ENCODE measurements at places on chromosomes 5 and 9.

DNA sequence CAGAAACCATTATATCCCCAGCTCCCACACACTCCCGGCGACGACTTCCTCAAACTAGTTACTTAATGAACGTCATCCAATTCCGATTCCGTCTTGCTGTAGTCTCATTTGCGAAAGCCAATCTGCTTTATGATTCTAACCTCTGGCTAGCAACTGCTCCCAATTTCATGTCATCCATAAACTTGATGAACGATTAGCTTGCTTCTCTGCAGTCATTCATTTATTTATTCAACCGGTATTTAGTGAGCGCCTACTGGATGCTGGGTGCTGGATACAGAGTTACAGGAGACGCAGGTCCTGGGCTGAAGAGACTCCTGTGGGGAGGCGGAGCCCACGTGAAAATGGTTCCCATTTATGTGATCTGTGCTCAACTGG lies 46.2 kb downstream of the TSPAN17 start:
- DNase-seq: no peak

DNA sequence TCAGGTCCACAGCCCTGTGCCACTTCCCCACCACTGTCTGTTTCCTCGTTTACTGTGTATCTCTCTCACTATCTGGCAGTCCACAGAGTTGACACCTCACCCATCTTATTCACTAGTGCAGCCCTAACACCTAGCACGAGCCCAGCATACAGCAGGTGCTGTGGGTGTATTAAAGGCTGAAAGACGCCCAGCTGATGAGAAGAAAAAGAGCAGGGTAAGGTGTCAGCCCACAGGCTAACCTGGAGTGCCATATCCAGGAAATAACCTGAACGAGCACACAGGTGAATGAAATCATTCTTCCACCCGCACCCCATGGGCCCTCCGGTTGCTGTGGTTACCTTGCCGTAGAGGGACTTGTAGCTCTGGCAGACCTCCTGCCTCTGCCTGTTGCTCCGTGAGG lies 18.6 kb downstream of the ANXA6 start:
- DNase-seq: no peak

- DNase-seq: no peak
Observed at GRCh38 chr5:168920019-168920810, 341.0 kb upstream of the PANK3 start.

- DNase-seq: peak; percentile 24
Observed at GRCh38 chr9:29456940-29457339, 1883.7 kb upstream of the C9orf72 start.

DNA sequence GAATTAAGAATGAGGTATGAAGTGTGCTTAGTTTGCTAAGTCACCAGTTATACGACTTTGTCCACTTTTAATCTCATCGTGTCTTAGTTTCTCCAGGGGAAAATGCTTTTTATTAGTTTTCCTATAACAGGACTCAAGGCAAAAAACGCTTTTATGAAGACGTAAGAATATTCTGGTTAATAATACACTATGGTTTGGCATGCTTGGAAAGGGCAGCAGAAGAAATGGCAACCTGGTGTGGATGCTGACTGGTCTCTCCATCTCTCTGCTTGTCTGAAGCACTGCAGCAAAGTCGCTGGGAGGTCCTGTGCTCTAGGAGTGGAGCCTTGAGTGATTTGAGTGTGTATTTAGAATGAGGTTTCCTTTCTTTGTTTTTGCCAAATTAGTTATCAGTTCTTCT lies 78.8 kb downstream of the ZSWIM6 start:
- no peak for DNase-seq

GRCh38 chr5:61332851-61333320 lies 828 bp downstream of the ZSWIM6 start:
- no peak for DNase-seq

DNA sequence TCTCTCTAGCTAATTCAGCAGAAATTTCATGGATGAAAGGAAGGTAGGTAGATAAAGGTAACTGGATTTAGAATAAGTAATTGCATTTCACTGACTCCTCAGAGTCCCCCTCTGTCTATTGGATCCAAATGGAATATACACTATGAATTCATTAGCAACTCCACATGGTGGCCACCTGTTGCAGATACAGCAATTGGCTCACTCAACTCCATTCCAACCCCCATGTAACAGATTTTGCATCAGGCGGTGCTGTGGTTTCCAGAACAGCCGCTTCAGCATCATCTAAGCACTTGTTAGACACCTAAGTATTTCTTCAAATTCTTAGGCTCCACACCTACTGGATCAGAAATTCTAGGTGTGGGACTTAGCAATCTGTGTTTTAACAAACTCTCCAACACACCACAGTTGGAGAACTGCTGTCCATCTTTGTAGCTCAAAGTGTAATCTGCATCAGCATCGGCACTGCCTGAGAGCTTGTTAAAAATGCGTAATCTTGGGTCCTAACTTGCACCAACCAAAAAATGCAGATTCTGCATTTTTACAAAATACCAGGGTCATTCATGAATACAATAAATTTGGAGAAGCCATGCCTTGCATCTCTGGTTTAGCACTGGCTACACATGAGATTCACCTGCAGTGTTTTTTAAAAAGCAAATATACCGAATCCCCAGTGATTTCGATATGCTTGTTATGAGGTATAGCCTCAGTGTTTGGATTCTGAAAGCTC lies 413.8 kb upstream of the CD180 start:
- DNase-seq: no peak

DNA sequence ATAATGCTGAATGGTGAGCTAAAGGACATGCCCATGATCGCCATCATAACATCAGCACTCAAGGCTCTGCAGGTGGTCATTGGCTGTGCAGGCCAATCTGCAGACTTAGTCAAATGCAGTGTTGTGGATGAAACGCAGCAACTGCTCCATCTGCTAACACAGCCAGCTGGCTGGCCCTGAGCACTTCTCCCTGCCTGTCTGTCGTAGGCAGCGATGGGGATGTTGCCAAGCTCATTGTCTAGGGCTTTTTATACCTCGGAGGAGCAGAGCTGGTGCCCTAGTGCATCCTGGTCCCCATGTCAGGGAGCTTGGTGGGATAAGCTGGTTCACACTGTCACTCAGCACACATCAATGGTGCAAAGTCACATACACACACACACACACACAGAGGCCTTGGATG lies 189.4 kb downstream of the TENT4A start:
- DNase-seq: no peak

DNA sequence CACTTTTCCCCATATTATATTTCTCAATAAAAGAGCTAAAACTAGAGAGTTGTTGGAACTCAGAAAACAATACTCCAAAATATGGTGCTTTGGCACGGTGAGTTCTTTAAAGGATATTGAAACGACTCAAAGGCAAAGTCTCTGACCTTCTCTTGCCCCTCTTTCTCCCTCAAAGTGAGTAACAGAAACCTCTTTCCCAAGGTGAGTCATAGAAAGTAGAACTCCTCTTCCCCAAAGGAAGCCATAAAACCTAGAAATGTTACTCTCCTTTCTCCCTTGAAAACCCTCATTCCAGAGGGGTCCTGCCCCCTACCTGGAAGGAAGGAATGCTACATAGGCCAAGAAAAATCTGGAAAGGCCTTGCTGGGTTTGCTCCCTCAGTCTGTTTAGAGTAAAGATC lies 47.5 kb downstream of the RAPGEF6 start:
- no peak for DNase-seq

DNA sequence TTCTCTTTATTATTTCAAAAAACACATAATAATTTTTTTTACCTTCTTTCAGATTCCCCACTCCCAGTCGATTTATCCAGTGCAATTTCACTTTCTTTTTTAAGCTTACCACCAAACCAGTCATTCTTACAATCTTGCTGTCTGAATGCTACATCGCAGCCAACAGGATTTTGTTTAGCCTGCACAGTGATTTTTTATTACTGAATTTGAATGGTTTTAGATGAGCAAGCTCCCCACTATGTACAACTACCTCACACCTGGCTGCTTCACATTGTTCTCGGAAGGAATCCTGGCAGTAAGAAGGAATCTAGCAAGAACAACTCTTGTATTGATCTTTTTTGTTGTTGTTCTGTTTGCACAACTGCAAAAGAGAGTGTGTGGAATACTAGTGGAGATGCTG lies 668.1 kb upstream of the WWC1 start:
- DNase-seq: no peak

DNA sequence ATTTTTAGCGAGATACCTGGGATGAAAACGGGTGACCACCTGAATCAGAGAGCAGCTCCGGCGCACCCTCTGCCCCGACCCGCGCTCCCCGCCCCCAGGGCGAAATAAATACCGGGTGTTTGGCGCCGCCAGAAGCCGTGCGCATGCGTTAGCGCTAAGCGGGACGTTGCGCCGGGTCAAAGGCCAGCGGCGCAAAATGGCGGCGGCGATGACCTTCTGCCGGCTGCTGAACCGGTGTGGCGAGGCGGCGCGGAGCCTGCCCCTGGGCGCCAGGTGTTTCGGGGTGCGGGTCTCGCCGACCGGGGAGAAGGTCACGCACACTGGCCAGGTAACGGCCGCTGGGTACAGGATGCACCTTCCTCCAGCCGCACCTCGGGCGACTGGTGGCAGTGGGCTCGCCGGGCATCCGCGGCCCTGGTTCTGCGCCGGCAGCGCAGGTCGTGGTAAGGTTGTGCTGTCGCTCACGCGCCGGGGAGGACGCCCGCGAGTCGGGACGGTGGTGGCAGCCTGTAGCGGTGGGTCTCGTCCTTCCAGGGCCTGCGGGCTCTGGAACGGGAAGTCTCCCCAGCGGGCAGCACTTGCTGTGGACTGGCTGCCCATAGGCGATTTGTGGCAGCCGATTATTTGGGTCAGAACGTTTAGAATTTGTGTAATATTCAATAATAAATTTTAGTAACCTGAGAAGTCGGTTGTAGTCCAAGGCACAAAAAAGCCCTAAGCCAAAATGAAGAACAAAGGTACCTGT lies at the start of gene NDUFS6:
NDUFS6 (plus strand) TSS at position 186 of the 745 bp plus-strand sequence; CDS start at position 197, 11 bp downstream.
- peak; percentile 31 for DNase-seq

GRCh38 chr5:172102913-172103626 lies 85.0 kb downstream of the STK10 start:
- DNase-seq: peak; percentile 86

DNA sequence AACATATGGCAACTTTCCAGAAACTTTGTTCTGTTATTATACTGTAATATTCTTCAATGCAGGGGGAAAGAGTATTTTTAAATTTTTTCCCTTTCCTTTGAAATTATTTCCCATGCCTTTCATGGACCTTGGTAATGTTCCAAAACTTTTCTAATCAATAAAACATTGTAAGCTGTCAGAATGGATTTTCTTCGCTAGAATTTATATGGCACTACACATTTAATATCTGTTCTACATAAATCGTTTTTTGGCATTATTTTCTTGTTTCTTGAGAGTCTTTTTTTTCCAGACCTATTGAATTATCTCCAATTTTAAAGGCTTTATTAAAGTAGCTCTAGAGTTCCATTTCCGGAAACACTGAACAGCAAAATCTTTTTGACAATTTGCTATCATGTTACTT lies 249.0 kb downstream of the TMEM167A start:
- DNase-seq: no peak

DNA sequence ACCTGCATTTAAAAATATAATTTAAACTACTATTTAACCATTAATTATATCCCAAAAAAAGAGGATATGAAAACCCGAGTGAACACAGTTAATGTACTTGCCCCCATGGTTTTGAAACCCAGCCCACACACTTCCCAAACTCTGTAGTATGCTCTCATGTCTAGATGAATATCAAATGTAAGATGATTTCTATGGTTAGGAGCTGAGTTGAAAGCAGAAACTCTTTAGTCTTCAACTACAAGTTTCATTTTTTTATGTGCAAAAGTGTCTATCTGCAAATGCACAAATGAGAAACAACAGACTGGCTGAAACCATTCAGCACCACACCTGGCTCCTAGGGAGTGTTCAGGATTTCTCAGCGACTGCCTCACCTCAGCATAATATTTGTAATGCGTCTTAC lies 183.3 kb downstream of the SEMA5A start:
- DNase-seq: no peak

GRCh38 chr5:1666221-1666620 lies 133.4 kb downstream of the MRPL36 start:
- DNase-seq: no peak

GRCh38 chr9:20015427-20015931 lies 226.6 kb upstream of the SLC24A2 start:
- no peak for DNase-seq

DNA sequence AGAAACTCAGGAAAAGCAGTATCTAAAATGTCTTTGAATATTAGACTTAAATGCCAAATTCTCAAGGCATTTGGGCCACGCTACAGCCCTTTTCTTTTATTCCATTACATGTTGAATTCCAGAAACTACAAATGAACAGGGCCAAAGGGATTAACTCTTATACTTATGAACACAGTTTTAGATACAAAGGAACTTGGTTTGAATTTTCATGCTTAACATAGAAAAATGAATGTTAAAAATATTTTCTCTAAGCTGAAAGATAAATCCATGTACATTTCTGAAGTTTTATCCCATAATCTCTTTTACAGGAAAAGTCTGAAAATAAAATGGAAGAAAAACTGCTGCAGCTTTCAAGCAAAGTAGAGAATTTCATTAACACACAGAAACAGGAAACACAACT lies 56.8 kb downstream of the FAM81B start:
- DNase-seq: no peak

- DNase-seq: peak; percentile 56
Observed at GRCh38 chr9:2016408-2017330, 1.5 kb downstream of the SMARCA2 start.

- DNase-seq: no peak
Observed at GRCh38 chr9:88291856-88292255, 96.4 kb upstream of the SPIN1 start.

GRCh38 chr5:4023091-4023752 lies 427.6 kb downstream of the IRX1 start:
- no peak for DNase-seq

DNA sequence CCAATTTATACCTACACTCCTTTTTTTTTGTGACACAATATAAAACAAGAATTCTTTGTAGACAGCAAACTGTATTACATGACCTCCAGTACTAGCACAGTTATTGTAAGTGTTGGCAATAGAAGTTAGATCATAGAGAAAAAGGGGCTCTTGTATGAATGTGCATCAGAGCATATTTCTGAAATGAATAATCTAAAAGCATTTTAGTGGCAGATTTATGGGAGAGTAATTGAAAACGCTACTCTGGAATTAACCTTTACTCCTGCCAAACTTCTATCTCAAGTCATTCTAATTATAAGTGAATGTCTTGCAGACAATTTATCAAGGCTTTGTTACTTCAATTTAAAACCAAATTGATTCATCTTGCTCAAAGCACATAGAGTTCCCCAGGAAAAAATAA lies 968.1 kb downstream of the TAF11L14 start:
- no peak for DNase-seq
